ENCODE measurements at places on chromosomes 2 and 18.

DNA sequence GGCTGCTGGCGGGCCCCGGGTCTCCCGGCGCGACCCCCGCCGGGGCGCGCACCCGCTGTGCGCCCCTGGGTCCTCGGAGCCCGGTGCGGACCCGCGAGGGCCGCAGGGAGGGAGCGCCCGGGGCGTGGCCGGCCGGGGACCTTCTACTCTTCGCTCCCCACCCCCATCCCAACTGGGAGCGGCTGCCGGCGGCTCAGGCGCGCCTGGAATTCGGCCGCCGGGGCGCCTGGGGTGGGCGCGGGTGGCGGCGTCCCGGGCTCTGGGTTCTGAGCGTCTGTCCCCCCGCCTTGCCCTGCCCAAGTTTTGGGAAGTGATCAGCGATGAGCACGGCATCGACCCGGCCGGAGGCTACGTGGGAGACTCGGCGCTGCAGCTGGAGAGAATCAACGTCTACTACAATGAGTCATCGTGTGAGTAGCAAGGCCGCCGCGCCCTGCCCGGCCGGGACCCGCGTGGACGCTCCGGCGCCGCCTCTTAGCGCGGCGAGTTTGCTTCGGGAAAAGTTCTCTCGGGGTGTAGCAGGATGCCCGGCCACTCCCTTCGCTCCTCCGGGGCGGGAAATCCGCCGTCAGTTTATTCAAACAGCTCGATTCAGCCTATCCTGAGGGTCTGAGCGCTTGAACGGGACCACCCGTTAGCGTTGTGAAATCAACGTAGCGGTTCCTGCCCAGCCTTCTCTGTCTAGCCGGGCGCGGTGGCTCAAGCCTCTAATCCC, 502 bp downstream of the TUBB6 start:
- DNase-seq = no peak

- DNase-seq = no peak
These were observed 20.6 kb downstream of the TEX44 start for GRCh38 chr2:231613331-231613662.

- DNase-seq = no peak
These were observed 780 bp upstream of the ITGAV start for GRCh38 chr2:186588940-186589611.

DNA sequence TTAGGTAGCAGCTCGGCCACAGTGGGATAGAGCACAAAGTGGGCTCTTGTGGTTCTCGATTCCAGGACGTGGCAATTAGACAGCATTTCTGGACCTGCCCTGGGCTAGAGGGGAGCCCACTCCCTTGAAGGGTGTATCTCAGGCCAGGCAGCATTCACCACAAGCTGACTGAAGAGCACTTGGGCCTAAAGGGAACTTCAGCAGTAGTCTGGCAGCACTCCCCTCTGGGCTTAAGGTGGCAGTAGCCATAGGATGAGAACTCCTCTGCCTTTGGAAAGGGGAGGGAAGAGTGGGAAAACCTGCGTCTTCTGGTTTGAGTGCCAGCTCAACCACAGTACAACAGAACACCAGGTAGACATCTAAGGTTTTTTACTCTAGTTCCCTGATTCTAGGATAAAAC, 28.1 kb upstream of the EML6 start:
- no peak for DNase-seq
